ENCODE measurements at places on chromosomes 4 and X.

GRCh38 chrX:17706676-17707075 lies 30.6 kb upstream of the SCML1 start:
- DNase-seq, result no peak

- DNase-seq, result no peak
Observed at GRCh38 chr4:39978904-39979303, 1.2 kb upstream of the PDS5A start.

GRCh38 chr4:24369507-24370029 lies 214.8 kb downstream of the DHX15 start:
- no peak for DNase-seq

DNA sequence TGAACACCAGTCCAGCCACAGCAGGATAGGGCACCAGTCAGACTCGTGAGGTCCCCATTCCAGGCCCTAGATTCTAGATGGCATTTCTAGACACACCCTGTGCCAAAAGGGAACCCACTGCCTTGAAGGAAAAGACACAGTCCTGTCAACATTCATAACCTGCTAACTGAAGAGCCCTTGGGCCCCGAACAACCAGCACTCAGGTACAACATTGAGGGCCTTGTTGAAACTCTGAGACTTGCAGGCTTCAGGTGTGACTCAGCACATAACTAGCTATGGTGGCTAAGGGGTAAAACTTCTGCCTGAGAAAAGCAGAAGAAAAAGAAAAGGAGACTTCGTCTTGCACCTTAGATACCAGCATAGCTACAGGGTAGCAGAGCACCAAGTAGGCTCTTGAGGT lies 252.9 kb upstream of the GRID2 start:
- no peak for DNase-seq

- no peak for DNase-seq
Observed at GRCh38 chrX:46256875-46257274, 288.3 kb downstream of the ZNF674 start.

DNA sequence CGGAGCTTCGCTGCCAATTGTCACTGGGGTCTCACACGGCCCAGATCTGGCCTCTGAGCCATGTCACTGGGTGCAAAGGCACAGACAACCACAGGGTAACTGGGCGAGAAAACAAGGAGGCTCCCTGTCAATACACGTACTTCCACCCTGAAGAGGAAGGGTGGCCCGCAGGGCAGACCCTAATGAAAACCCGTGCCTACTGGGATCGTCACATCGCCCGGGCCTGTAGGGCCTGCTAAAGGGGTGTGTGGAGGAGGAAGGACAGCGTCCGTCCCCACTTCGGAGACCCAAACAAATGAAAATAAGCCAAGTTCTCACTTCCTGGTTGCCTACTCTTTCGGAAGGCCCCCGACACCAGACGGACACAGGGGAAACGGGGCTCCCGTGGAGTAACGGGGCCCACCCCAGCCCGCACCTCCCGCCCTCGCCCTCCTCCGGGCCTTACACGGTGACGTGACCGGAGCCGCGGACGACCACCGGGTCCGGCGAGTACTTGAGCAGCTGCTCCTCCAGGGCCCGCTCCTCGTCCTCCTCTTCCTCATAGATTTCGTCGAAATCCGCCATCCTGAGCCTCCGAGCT lies 578 bp downstream of the CHIC2 start:
- peak; percentile 25 for DNase-seq

DNA sequence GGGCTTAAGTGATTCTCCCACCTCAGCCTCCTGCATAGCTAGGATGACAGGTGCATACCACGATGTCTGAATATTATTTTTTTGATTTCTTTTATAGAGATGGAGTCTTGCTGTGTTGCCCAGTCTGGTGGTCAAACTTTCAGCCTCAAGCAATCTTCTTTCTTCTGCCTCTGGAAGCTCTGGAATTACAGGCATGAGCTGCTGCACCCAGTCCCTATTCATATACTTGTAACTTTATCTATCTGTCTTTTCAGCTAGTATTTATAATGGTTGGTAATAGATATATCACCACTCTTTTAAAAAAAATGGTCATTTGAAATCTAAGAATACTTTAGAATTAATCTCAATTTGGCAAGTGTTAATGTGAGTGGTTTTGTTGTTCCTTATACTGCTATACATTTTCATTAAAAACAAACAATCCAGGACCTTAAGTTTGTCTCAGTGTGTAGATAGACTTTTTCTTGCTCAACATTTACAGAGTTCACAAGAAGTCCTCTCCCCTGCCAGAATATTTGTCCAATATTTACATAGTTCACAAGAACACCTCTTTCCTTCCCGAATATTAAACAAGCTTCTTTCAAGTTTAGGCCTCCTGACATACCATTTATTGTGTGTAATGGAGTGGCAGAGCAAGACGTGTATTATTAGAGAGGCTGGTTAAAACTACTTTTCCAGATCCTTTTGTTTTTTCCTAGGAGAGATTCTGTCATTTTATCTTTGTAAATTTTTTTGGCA lies 1197.4 kb upstream of the ADGRL3 start:
- no peak for DNase-seq

GRCh38 chr4:187171706-187172339 lies 448.2 kb upstream of the FAT1 start:
- no peak for DNase-seq

- DNase-seq, result no peak
Observed at GRCh38 chr4:185945906-185946305, 123.0 kb upstream of the TLR3 start.

DNA sequence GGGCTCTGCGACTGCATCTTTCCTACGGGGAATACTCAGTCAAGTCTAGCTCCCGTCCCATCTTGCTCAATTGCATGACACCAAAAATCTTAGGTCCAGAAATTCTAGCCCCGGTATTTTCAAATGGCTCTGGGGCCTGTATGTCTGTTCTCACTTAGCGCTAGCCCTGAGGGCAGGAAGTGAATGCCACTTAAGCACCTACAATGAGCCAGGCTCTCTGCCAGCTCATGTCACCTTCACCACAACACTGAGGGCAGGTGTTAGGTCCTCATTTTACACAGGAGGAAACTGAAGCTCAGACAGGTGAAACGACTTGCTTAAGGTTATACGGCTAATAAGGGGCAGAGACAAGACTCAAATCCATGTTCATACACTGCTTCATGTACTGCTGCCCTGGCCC lies 282.8 kb downstream of the PPP1R2C start:
- DNase-seq, result no peak

- no peak for DNase-seq
Observed at GRCh38 chr4:13968723-13969122, 341.2 kb upstream of the BOD1L1 start.

DNA sequence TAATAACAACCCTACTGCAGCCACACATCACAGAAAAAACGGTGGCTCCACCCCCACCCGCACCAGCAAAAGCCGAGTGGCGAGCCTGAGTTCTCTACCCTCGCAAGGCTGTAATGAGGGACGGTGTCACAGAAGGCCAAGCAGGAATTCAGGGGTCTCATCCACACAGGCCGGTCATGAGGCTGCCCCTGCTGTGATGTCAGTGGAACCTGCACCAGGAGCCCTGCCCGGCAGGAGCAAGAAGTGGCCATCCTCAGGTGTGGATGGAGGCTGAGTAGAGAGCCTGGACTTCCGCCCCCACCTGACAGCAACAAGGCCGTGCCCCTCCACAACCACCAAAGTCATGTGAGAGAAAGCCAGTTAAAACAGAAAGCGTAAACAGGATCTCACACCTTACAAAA lies 20.6 kb downstream of the LYAR start:
- DNase-seq, result no peak

GRCh38 chr4:184114431-184114830 lies 103.2 kb downstream of the ENPP6 start:
- DNase-seq, result no peak

DNA sequence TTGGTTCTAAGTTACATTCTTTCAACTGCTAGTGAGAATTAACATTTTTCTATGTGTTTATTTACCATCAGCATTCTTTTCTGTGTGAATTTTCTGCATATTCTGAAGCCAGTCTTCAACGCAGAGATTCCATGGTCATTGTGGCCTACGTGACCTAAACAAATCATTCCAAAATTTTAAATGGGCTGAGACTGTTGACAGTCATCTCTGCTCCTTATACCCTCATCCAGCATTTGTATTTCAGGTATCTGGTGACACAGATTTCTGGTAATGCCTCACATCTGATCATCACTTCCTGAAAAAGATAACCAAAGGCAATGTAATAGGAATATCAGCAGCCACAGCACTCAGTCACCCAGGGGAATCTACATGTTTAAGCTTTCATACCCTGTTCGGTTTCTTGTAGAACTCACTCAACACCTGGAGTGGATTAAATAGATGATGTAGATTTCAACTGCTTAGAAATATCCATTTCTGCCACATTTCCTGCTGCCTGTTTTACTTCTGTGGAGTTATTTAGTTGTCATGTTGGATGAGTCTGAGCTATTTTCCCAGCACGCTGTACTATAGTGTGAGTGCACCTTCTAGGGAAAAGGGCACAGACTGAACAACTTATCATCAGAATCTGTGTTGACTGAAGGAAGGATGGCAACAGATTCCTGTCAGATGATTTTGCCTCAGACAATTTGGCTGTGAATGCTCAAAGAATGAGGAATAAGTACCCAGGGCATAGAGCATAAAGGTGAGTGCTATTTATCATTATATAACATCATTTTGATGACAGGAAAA lies 73.0 kb upstream of the HPGD start:
- DNase-seq, result no peak

- DNase-seq, result no peak
Observed at GRCh38 chr4:110902500-110902899, 279.6 kb upstream of the PITX2 start.

Data from hypothalamus (tissue), 51 donors.